ENCODE measurements at places on chromosomes 3 and 15. TPM values are rescaled to one million over a fixed set of nuclear protein-coding genes. Genes with fewer than 3 reads are reported as not detected.

- H3K27ac ChIP-seq: no peak overlapping the region
- H3K4me1 ChIP-seq: no peaks in the 10 kb centered on the region
- H3K36me3 ChIP-seq: no peaks in the 10 kb centered on the region
- H3K27me3 ChIP-seq: no peaks in the 10 kb centered on the region
- DNase-seq: no peak
- no peak overlapping the region for H3K4me3 ChIP-seq
These were observed 210.4 kb downstream of the MCTP2 start for GRCh38 chr15:94441760-94442159.

The ASB14 gene
- total RNA-seq: 0.74 TPM

The DUOX1 gene
- total RNA-seq: 61.7 TPM

The LMOD3 gene
- total RNA-seq: 0.11 TPM

- H3K4me3 ChIP-seq: no peak overlapping the region
- no peak for DNase-seq
- no peaks in the 10 kb centered on the region for H3K36me3 ChIP-seq
- no peak overlapping the region for H3K27ac ChIP-seq
- no peaks in the 10 kb centered on the region for H3K4me1 ChIP-seq
These were observed 48.7 kb downstream of the SETMAR start for GRCh38 chr3:4351872-4352271.

GRCh38 chr15:34900748-34901147, 68.8 kb downstream of the AQR start:
- H3K27me3 ChIP-seq: no peaks in the 10 kb centered on the region
- DNase-seq: no peak
- no peak overlapping the region for H3K4me3 ChIP-seq
- peak overlapping the region; percentile 45 for H3K27ac ChIP-seq
- H3K4me1 ChIP-seq: no peaks in the 10 kb centered on the region

DNA sequence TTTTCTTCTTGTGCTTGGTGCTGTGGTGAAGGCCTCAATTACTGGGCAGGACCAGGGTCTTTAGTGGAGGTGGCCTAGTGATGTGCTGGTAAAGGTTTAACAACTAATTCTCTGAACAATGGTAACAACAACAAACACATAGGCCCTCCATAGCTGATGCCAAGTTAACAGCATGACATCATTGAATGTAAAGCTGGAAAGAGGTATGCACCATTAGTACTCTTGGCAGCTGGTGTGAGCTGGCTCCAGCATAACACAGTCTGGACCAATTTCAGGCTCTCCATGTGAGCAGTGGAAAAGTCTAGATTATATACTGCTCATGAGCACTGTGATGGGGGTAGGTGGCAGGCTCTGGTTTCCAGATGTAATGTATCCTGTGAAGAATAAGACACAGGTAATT, 61.8 kb downstream of the SLC7A14 start:
- H3K27me3 ChIP-seq: no peaks in the 10 kb centered on the region
- no peak overlapping the region for H3K27ac ChIP-seq
- H3K4me3 ChIP-seq: no peak overlapping the region
- no peaks in the 10 kb centered on the region for H3K4me1 ChIP-seq

The ZNF710 gene
- 19.6 TPM for total RNA-seq

GRCh38 chr3:194723846-194724618, 38.3 kb downstream of the FAM43A start:
- no peak overlapping the region for H3K27ac ChIP-seq
- peaks cover 11% of the 10 kb centered on the region for H3K4me1 ChIP-seq
- no peaks in the 10 kb centered on the region for H3K36me3 ChIP-seq
- H3K4me3 ChIP-seq: no peak overlapping the region
- no peaks in the 10 kb centered on the region for H3K27me3 ChIP-seq

GRCh38 chr3:13891492-13892073, 11.7 kb upstream of the WNT7A start:
- H3K4me3 ChIP-seq: no peak overlapping the region
- H3K36me3 ChIP-seq: no peaks in the 10 kb centered on the region
- no peak for DNase-seq

DNA sequence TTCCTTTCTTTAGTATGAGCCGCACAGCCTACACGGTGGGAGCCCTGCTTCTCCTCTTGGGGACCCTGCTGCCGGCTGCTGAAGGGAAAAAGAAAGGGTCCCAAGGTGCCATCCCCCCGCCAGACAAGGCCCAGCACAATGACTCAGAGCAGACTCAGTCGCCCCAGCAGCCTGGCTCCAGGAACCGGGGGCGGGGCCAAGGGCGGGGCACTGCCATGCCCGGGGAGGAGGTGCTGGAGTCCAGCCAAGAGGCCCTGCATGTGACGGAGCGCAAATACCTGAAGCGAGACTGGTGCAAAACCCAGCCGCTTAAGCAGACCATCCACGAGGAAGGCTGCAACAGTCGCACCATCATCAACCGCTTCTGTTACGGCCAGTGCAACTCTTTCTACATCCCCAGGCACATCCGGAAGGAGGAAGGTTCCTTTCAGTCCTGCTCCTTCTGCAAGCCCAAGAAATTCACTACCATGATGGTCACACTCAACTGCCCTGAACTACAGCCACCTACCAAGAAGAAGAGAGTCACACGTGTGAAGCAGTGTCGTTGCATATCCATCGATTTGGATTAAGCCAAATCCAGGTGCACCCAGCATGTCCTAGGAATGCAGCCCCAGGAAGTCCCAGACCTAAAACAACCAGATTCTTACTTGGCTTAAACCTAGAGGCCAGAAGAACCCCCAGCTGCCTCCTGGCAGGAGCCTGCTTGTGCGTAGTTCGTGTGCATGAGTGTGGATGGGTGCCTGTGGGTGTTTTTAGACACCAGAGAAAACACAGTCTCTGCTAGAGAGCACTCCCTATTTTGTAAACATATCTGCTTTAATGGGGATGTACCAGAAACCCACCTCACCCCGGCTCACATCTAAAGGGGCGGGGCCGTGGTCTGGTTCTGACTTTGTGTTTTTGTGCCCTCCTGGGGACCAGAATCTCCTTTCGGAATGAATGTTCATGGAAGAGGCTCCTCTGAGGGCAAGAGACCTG, 13.2 kb downstream of the GREM1 start:
- H3K27me3 ChIP-seq: peaks cover 3% of the 10 kb centered on the region
- H3K27ac ChIP-seq: no peak overlapping the region
- DNase-seq: peak; percentile 25
- no peaks in the 10 kb centered on the region for H3K36me3 ChIP-seq
- H3K4me3 ChIP-seq: no peak overlapping the region

GRCh38 chr3:34109021-34109420, 310.6 kb downstream of the PDCD6IP start:
- H3K4me1 ChIP-seq: no peaks in the 10 kb centered on the region
- no peak for DNase-seq
- H3K27me3 ChIP-seq: no peaks in the 10 kb centered on the region
- no peaks in the 10 kb centered on the region for H3K36me3 ChIP-seq

The SPATA12 gene
- total RNA-seq: 0.15 TPM

GRCh38 chr3:20320489-20320888, 134.5 kb upstream of the SGO1 start:
- H3K4me1 ChIP-seq: peaks cover 2% of the 10 kb centered on the region
- no peak overlapping the region for H3K4me3 ChIP-seq
- no peaks in the 10 kb centered on the region for H3K27me3 ChIP-seq
- no peaks in the 10 kb centered on the region for H3K36me3 ChIP-seq
- peak; percentile 19 for DNase-seq

DNA sequence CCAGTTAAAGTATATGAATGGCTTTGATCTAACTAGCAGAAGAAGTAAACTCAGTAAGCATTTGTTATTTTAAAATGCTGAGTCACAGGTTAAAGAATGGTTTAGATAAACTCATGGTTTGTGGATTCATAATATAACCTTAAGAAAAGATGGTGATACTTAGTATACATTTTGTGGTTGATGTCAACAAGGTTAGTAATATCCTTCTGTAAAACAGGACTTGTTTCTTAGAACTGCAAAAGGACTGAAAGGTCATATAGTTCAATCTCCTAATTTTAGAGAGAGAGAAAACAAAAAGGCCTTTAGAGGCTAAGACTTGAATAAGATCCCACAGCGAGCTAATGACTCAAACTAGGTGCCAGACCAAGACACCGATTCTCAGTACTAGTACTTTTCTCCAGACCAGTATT, 50.0 kb downstream of the STRIT1 start:
- H3K27ac ChIP-seq: no peak overlapping the region
- H3K27me3 ChIP-seq: no peaks in the 10 kb centered on the region
- no peak overlapping the region for H3K4me3 ChIP-seq
- DNase-seq: no peak
- peaks cover 26% of the 10 kb centered on the region for H3K4me1 ChIP-seq

The CCK gene
- 0.28 TPM for total RNA-seq

The HTR3E gene
- total RNA-seq: not detected

DNA sequence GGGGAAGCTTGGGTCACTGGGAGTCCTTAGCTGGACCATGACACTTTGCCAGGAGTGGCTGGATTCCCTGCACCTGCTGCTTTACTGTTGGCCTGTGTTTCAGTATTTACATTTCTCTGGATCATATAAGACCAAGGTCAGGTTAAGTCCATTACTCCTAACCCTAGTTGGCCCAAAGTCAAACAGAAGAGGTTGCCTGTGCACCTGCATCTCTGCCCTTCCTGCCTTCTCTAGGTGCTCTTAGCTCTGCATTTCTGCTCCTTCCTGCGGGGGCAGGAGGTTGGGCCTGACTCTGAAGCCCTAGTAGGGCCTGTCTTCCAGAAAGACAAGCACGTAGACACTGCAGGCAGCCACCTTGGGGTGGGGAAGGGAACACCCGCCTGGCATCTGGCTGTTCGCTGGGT, 124.3 kb downstream of the RPLP1 start:
- H3K36me3 ChIP-seq: no peaks in the 10 kb centered on the region
- no peak for DNase-seq
- no peaks in the 10 kb centered on the region for H3K4me1 ChIP-seq
- no peak overlapping the region for H3K27ac ChIP-seq

GRCh38 chr3:150830094-150830681, 67.2 kb upstream of the SIAH2 start:
- H3K4me1 ChIP-seq: no peaks in the 10 kb centered on the region
- no peak overlapping the region for H3K4me3 ChIP-seq
- no peak overlapping the region for H3K27ac ChIP-seq
- no peaks in the 10 kb centered on the region for H3K36me3 ChIP-seq
- H3K27me3 ChIP-seq: no peaks in the 10 kb centered on the region

DNA sequence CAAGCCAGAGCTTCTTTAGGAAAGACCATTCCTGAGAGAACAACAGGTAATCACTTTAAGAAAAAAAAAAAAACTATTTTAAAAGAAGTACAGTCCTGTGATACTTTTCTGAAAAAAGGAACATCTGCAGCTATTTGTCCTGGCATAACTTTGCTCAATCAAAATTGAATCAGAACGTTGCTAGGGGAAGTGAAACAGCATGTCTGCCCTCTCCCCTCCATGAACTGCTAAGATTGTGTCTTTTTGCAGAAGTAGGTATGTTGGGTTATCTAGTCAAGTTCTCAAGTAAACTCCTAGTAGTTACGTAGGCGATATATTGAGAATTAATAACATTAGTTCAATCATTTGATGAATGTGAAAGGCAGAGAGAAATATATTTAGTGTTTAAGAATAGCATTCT, 1013.3 kb downstream of the TUSC7 start:
- no peaks in the 10 kb centered on the region for H3K27me3 ChIP-seq
- no peak overlapping the region for H3K4me3 ChIP-seq
- H3K27ac ChIP-seq: no peak overlapping the region
- no peaks in the 10 kb centered on the region for H3K4me1 ChIP-seq

The GREM1 gene
- total RNA-seq: 2.4 TPM

- no peaks in the 10 kb centered on the region for H3K4me1 ChIP-seq
- peak within 1 kb of the TSS; percentile 22 for H3K4me3 ChIP-seq
- H3K27ac ChIP-seq: no peak within 1 kb of the TSS
- DNase-seq: peak; percentile 37
- H3K27me3 ChIP-seq: peaks cover 24% of the 10 kb centered on the region
These were observed at the start of gene SLC6A20 for GRCh38 chr3:45795882-45796765. Gene SLC6A20, minus strand, starts transcription at chr3:45796536. Its CDS starts 117 bp downstream, at chr3:45796419.

- H3K4me1 ChIP-seq: no peaks in the 10 kb centered on the region
- no peaks in the 10 kb centered on the region for H3K36me3 ChIP-seq
- no peak for DNase-seq
- H3K27ac ChIP-seq: no peak overlapping the region
- H3K27me3 ChIP-seq: no peaks in the 10 kb centered on the region
These were observed 12.6 kb upstream of the ADPGK start for GRCh38 chr15:72796210-72796514.

The TNNC1 gene
- total RNA-seq: 35.6 TPM

The LMAN1L gene
- not detected for total RNA-seq

DNA sequence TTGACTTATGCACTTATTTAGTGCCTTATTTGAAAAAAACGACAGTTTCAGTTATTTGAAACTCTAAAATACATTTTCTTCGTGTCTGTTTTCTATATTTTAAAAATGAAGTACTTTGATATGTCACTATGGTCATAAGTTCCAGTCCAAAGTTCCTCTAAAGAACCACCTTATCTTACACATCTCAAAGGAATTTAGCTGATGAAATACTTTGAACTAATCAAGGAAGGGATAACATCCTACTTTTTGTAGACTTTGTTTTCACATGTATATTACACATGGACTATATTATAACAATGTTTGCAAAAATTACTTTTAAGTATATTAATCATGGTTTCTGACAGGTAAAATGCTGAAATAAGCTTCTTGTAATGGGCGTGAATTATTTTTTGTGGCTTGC, 265.8 kb upstream of the ZNF717 start:
- no peak overlapping the region for H3K27ac ChIP-seq
- no peak overlapping the region for H3K4me3 ChIP-seq
- no peaks in the 10 kb centered on the region for H3K27me3 ChIP-seq
- no peaks in the 10 kb centered on the region for H3K36me3 ChIP-seq

The CSPG4 gene
- 38.1 TPM for total RNA-seq

GRCh38 chr3:23312866-23313265, 109.7 kb downstream of the UBE2E2 start:
- no peaks in the 10 kb centered on the region for H3K27me3 ChIP-seq
- no peak overlapping the region for H3K27ac ChIP-seq
- no peaks in the 10 kb centered on the region for H3K36me3 ChIP-seq
- no peaks in the 10 kb centered on the region for H3K4me1 ChIP-seq
- DNase-seq: no peak

DNA sequence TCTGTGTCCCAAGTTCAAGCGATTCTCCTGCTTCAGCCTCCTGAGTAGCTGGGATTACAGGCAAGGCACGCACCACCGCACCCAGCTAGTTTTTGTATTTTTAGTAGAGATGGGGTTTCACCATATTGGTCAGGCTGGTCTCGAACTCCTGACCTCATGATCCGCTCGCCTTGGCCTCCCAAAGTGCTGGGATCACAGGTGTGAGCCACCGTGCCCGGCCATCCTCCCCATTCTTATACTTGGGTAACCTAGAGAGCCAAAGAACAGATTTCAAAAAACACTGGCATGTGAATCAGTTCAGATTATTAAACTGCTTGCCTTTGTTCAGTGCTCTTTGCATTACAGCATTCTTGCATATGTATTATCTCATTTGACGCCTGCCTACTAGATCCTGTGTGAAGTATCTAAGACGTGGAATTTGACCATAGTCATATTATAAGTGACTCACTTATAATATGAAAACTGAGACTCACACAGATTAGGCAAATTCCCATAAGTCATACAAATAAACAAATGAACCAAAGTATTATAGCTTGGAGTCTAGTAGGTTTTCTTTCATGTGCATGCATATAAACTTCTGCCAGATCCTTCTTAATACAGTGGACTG, 123.5 kb downstream of the UNC13C start:
- H3K27ac ChIP-seq: no peak overlapping the region
- peaks cover 2% of the 10 kb centered on the region for H3K36me3 ChIP-seq
- DNase-seq: peak; percentile 42
- H3K4me1 ChIP-seq: no peaks in the 10 kb centered on the region
- no peaks in the 10 kb centered on the region for H3K27me3 ChIP-seq

Measured in lung (tissue), 17 donors.